ENCODE measurements at places on chromosomes 3 and 15.

GRCh38 chr3:38368238-38368637 is 21.7 kb downstream of the XYLB start:
- no peak for DNase-seq

DNA sequence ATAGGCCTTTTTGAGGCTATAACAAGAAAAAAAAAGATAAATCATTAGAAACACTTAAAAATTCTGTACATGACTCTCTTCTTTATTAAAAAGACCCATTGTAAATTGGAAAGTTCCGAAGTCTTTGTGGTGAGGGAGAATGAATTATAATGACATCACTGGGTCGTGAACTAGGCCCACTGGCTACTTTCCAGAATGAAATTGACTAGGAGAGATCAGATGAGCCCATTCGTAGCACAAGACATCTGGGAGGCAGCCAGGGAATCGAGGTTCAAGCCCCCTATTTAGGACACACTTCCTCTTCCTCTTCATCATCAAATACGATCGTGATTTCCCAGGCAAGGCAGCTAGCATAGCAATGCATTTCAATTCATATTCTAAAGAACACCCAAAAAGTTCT is 889.8 kb upstream of the NR2F2 start:
- DNase-seq: no peak

DNA sequence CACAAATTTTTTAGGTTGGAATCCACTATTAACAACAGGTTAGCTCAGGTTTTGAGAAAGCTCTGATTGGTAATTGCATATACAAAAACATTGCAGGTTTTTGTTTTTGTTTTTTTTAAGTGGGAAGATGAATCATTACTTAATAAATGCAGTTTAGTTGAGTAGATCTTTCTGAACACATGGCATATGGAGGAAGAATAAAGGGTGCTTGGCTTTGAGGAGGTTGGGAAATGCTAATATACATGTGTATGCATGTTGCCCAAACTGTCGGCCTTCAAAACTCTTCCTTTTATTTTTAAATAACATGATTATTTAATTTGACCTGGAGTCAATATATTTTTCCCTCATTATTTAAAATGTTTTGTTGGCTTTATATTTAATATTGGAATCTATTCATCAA is 32.8 kb downstream of the ZBTB38 start:
- no peak for DNase-seq

DNA sequence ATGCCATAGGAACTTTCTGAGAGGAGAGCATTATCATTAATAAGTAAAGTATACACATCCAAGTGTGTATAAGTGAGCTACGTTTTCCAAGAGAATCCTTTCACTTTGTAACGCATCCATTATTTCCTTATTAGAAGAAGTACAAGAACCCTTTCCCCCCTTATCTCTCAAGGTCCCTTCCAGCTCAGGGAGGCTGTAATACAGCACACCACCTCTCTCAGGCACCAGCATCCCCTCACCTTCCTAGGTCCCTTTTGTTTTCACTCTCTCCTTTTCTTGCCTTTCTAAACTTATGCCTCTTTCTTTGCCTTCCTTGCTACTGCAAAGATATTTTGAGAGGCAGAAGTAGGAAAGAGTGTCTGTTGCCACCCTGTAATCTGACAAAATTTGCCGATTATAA is 446.0 kb downstream of the GRM7 start:
- no peak for DNase-seq

DNA sequence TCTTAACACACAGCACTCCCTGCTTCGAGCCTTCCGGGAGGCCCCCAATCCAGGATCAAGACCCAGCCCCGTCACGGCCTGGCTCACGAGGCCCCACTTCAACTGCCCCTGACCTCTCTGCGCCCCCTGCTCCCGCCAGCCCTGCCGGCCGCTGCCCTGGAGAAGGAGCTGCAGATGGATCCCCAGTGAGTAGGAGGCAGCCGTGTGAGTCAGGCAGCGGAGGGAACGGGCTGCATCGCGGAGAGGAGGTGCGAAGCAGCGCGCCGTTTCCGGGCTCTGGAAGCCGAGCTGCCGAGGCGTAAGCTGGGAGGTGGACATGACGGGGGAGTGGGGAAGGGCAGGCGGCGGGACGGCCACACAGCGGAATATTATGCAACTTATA is 133.4 kb downstream of the TPRA1 start:
- no peak for DNase-seq

GRCh38 chr3:67644827-67645226 is 9.6 kb downstream of the SUCLG2 start:
- DNase-seq: no peak

- DNase-seq: no peak
Observed at GRCh38 chr15:58490086-58490887, 58.5 kb downstream of the LIPC start.

Data from effector CD4-positive, alpha-beta T cell (primary cell).